ENCODE measurements at places on chromosomes 1 and 21. TPM values are rescaled to one million over a fixed set of nuclear protein-coding genes. Genes with fewer than 3 reads are reported as not detected.

The C1orf141 gene
- not detected for total RNA-seq

DNA sequence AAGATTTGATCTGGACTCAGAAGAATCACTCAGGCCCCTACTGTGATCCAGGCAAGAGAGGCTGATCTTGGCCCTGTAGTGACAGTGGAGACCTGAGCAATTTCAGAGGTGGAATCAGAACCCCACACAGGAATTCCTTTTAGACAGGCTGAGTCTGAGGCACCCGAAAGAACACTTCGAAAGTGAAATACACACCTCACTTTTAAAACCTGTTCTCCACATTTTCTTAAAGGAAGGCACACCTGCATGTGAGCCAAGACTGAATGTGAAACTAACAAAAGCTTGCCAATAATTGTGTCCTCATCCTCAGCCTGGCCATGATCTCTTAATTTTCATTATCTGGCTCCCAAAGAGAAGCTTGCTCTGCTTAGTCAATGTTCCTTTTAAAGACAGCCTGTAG, 32.2 kb downstream of the SIPA1L2 start:
- peak overlapping the region; percentile 82 for H3K27ac ChIP-seq
- no peak for DNase-seq
- peaks cover 12% of the 10 kb centered on the region for H3K36me3 ChIP-seq
- H3K4me1 ChIP-seq = peaks cover 46% of the 10 kb centered on the region
- no peaks in the 10 kb centered on the region for H3K27me3 ChIP-seq

The DAP3 gene
- 129 TPM for total RNA-seq

DNA sequence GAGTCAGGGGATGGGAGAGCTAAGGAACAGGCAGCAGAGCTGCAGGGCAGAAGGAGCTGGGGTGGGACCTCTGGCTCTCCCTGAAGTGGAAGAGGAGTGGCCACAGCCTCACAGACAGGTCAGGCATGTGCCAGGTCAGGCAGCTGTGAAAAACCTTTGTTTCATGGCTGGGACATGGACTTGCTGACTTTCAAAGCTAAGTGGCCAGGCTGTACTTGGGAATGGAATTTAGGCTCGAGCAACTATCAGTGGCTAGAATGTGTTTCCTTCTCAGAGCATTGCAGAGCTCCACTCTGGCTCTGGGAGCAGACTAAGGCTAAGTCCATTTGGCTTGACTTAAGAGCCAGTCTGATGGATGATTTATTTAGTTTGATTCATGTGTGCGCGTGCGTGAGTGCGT, 385.1 kb downstream of the LMX1A start:
- no peak overlapping the region for H3K27ac ChIP-seq
- no peaks in the 10 kb centered on the region for H3K4me1 ChIP-seq
- no peaks in the 10 kb centered on the region for H3K27me3 ChIP-seq
- H3K36me3 ChIP-seq = no peaks in the 10 kb centered on the region

GRCh38 chr1:115356356-115356755, 18.3 kb upstream of the NGF start:
- H3K27me3 ChIP-seq = peaks cover 3% of the 10 kb centered on the region

DNA sequence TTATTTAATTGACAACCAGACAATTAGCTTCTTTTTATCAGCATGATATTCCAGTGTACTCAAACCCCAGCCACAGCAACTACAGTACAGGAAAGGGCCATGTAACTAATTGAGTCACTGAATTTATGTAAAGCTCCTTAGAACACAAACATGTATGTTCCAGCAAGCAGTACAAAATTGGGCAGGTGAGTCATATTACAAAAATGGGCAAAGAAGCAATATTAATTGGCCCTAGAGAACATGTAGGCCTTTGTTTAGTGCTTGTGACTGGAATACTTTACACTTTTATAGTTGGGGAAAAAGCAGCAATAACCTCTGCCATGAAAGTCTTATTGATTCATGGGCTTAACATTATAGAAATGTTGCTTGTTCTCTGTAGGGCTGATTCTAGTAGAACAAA, 31.8 kb downstream of the CLEC20A start:
- no peaks in the 10 kb centered on the region for H3K4me1 ChIP-seq
- DNase-seq = no peak
- H3K4me3 ChIP-seq = no peak overlapping the region
- H3K27me3 ChIP-seq = peaks cover 15% of the 10 kb centered on the region
- no peaks in the 10 kb centered on the region for H3K36me3 ChIP-seq
- no peak overlapping the region for H3K27ac ChIP-seq

DNA sequence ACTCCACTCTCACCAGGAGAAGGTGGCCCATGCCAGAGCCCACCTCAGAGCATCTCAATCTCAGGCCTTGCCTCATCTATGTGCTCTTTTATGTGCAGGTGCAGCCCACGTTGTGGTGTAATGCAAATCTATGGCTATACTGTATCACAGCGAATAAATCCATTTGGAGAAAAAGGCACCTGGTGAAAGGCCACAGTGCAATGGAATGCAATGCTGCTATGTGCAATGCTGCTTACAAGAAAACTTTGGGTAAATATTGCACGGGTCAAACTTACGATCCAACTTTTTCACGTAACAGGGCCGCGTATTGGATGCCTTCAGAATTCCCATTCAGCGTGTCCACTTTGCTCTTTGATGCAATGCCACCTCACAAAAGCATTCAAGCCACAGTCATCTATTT, 13.5 kb downstream of the ZBTB18 start:
- no peak overlapping the region for H3K4me3 ChIP-seq
- peaks cover 2% of the 10 kb centered on the region for H3K27me3 ChIP-seq
- H3K36me3 ChIP-seq = no peaks in the 10 kb centered on the region

Data from activated CD4-positive, alpha-beta T cell treated with anti-CD3 and anti-CD28 coated beads, Interleukin-2, amount 10 ng/mL, durations not matched to agents 7 days and 5 days (primary cell).